ENCODE measurements at places on chromosomes 5 and 9. TPM values are rescaled to one million over a fixed set of nuclear protein-coding genes. Genes with fewer than 3 reads are reported as not detected.

Gene SLC31A1
- 30.0 TPM for total RNA-seq

GRCh38 chr5:16574789-16575721 is 41.7 kb downstream of the RETREG1 start:
- H3K27me3 ChIP-seq, result no peaks in the 10 kb centered on the region
- peaks cover 5% of the 10 kb centered on the region for H3K4me1 ChIP-seq
- no peak overlapping the region for H3K27ac ChIP-seq

Gene PCDHAC2
- total RNA-seq, result 1.8 TPM

DNA sequence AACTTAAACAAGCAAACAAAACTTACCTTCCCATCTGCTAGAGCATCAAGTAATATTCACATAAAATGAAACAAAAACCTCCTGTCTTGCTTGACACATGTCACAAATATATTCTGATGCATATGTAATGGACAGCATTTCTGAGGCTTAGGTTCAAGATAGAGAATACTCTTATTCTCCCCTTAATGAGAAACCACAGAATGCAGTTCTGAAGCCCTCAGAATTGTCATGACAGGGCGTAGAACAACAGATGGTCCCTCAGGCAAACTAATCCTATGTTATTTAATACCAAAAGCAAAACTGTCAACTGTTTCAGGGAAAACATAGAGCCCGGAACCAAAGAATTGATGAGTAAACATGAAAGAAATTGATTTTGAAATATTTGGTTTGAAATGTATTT is 229.9 kb upstream of the RIOK2 start:
- H3K27ac ChIP-seq, result no peak overlapping the region
- no peaks in the 10 kb centered on the region for H3K27me3 ChIP-seq
- H3K4me3 ChIP-seq, result no peak overlapping the region
- H3K4me1 ChIP-seq, result peaks cover 9% of the 10 kb centered on the region
- no peak for DNase-seq

Gene CEL
- 3.5 TPM for total RNA-seq

- H3K27ac ChIP-seq, result no peak overlapping the region
- H3K36me3 ChIP-seq, result no peaks in the 10 kb centered on the region
- no peaks in the 10 kb centered on the region for H3K27me3 ChIP-seq
- H3K4me3 ChIP-seq, result no peak overlapping the region
Measured at GRCh38 chr5:95069948-95070347, 214.9 kb downstream of the MCTP1 start.

- H3K4me1 ChIP-seq, result peaks cover 4% of the 10 kb centered on the region
- H3K27me3 ChIP-seq, result no peaks in the 10 kb centered on the region
- no peak for DNase-seq
- no peaks in the 10 kb centered on the region for H3K36me3 ChIP-seq
Measured at GRCh38 chr9:105044518-105044917, 116.6 kb upstream of the ABCA1 start.

DNA sequence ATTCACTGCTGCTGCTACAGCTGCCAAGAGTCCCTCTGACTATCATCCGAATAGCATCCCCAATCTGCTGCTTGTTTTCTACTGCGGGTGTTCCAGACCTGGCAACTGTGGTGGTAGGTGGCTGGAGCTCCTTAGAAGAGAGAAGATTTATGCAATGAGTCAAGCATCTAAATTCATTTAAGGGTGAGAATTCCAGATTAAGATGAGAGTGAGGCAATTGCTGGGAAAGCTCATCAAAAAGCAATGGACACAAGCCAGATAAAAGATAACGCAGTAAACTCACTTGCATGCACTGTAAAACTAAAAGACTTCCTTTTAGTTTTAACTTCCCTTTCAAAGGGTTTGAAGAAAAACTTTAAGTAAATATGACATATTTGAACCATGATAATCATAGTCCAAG is 3.9 kb downstream of the PLK2 start:
- H3K36me3 ChIP-seq, result peaks cover 21% of the 10 kb centered on the region
- H3K4me1 ChIP-seq, result peaks cover 17% of the 10 kb centered on the region
- no peak overlapping the region for H3K27ac ChIP-seq
- no peak for DNase-seq
- H3K27me3 ChIP-seq, result peaks cover 6% of the 10 kb centered on the region
- peak overlapping the region; percentile 20 for H3K4me3 ChIP-seq

Gene TLR4
- 1.3 TPM for total RNA-seq

GRCh38 chr5:176432707-176433106 is 15.5 kb upstream of the FAF2 start:
- peaks cover 8% of the 10 kb centered on the region for H3K4me1 ChIP-seq
- peaks cover 15% of the 10 kb centered on the region for H3K27me3 ChIP-seq
- no peak for DNase-seq
- no peak overlapping the region for H3K4me3 ChIP-seq
- peaks cover 4% of the 10 kb centered on the region for H3K36me3 ChIP-seq
- no peak overlapping the region for H3K27ac ChIP-seq

Gene EGR1
- 21.5 TPM for total RNA-seq

DNA sequence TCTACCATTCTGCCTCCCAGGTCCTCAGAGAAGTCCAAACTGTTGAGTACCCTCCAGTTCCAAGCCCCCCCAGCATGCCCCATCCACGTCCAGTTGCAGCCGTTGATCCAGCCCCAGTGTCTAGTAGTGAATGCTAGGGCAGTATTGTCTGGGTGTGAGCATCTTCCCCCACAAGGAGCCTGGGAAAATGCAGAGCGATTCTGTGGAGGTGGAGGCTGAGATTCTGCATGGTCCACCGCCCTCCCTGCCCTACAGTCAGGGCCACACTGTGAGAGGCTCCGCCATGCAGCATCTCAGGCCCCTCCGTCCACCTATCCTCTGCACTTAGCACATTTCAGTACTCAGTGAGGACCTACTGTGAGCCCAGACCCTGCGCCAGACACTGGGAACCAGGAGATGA is 135.9 kb downstream of the GABBR2 start:
- DNase-seq, result no peak
- no peak overlapping the region for H3K4me3 ChIP-seq
- no peak overlapping the region for H3K27ac ChIP-seq
- H3K4me1 ChIP-seq, result no peaks in the 10 kb centered on the region
- H3K27me3 ChIP-seq, result peaks cover 4% of the 10 kb centered on the region

Gene ZBTB34
- total RNA-seq, result 16.9 TPM

DNA sequence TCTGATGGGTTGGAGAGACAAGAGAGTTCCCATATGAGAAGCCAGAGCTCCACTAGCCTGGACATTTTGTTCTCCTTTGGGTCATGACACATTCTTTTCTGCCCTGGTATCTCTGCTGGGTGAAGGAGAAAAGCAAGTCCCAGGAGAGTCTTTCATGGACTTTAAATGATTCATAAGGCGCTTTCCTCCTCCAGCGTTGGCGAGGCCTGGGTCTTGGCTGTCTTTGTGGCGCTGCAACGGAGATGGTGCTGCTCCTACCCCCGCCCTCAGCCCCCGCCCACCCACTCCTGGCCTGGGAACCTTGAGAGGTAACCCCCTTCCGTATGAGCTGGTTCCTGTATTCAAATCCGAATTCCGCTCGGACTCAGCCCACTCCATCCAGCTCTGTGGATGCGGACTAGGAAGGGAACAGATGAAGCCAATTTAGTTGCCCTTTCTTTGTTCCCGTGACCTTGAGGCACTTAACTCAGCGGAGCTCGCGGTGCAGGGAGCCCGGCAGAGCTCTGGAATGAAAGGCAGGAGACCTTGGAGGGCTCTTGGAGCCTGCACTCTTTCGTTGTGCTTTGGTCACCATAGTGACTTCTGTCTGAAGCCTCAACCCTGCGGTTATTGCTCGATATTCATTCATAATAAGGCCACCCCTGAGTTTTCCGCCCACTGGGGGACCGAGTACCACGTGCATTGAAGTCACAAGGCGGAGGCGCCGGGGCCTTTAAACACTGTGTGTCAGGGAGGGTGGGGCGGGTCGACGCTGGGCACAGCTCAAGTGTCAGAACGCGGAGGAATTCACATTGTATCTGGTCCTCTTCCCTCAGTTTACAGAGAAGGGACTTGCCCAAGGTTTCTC is 14.0 kb upstream of the PWWP2A start:
- H3K27me3 ChIP-seq, result no peaks in the 10 kb centered on the region
- peak overlapping the region; percentile 59 for H3K4me3 ChIP-seq
- H3K27ac ChIP-seq, result peak overlapping the region; percentile 90
- peak; percentile 54 for DNase-seq
- no peaks in the 10 kb centered on the region for H3K36me3 ChIP-seq
- peaks cover 16% of the 10 kb centered on the region for H3K4me1 ChIP-seq

GRCh38 chr5:141767671-141768070 is 85.6 kb upstream of the ARAP3 start:
- H3K27me3 ChIP-seq, result no peaks in the 10 kb centered on the region
- H3K36me3 ChIP-seq, result no peaks in the 10 kb centered on the region
- no peak overlapping the region for H3K27ac ChIP-seq
